ENCODE measurements at places on chromosomes 12 and 14.
A peak's percentile ranks its signal among the peaks of the same experiment; 100 is the strongest.

- DNase-seq = no peak
These were observed 171.7 kb downstream of the NRXN3 start for GRCh38 chr14:78341827-78342389.

DNA sequence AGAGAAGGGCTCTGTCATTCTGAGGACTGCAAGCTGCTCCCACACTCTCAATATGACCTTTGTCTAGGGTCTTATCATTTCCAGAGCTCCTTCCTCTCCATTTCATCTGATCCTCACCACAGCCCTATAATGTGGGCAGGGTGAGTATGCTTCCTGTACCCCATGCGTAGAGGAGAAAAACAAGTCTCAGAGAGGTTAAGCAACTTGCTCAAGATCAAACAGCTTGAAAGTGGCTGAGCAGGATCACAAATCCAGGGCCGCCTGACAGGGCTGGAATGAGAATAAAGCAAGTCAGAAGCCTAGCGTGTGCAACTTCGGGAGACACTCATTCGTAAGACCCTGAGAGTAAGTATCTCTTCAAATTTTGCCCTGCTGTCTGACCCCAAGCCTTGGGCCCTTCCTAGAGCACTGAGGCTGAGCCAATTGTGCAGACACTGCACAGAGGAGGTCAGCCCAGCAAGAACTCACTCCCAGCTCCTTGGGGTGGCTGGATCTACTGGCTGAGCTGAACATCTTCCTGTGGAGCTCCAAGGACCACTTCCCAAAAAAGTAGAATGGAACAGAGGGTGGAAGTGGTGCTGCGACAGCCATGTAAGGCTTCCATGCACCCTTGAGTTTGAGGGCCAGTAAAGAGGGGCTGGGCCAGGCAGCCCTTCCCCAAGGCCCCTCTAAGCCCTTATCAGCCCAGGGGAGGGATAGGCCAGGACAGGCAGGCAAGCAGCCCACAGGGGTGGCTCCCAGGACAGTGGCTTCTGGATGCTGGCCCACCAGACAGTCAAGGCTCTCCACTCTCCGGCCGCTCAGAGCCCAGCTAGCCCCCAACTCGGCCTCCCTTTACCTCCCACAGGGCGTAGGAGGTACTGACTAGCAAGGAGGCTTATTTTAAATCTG is 10.5 kb downstream of the ZFP36L1 start:
- peak; percentile 56 for DNase-seq

DNA sequence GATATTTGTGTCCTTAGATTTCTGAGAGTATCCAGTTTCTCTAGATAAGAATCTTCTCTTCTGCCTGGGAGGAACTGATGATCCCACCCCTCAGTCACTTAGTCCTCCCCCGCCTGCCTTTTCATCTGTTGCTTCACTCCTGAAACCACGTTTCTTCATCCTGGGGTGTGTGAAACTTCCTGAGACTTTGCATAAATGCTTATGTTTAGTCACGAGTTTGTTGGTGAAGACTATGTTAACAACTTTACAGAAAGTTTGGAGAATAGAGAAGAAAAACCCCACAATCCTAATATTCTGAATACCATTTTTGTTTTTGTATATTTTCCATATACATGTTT is 33.2 kb downstream of the MARK3 start:
- no peak for DNase-seq

- DNase-seq = no peak
These were observed 108.9 kb downstream of the SSPN start for GRCh38 chr12:26304273-26304672.
